Fibroblast of skin of abdomen (primary cell): ENCODE measurements at places on chromosomes 1 and 21.

GRCh38 chr21:45259206-45259840 is 28.4 kb downstream of the POFUT2 start:
- DNase-seq, result no peak

GRCh38 chr1:45370575-45370974 is 30.3 kb upstream of the MUTYH start:
- DNase-seq, result no peak

- no peak for DNase-seq
Measured at GRCh38 chr1:91124290-91124985, 102.6 kb upstream of the ZNF644 start.

DNA sequence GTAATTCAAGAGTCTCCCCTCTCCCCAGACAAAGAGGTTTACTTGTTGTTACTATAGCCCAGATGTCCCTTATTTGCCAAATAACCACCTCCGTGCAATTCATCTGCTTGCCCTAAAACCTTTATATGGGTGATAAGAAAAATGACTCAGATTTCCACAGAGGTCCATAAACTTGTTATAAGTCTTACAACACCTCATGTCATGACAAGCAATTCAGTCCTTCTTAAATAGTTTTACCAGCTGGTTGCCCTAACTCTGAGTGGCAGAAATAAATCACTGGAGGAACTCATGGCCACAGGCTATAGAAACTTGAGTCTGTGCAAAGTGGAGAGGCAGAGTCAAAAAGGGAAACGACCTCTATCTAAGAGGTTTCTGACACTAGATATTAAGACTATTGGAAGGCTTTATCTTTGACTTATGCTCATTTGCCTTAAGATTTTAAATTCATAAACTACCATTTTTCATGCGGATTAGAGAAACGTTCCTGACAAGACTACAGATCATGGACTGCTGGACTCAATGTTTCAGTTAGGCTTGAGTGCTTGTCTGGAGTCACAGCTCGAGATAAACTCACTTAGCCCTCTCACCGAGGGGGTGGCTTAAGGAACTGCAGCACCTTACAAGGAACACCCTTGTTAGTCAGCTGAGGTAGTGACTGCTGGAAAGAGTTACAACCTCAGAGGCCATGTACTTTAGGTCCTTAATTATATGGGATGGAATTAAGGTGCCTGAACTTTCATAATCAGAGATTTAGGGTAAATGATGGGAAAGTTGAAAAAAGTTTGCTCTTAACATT is 662.5 kb upstream of the USP24 start:
- DNase-seq, result peak; percentile 47

GRCh38 chr1:40630488-40631223 is 34.8 kb downstream of the RIMS3 start:
- no peak for DNase-seq

- DNase-seq, result no peak
Measured at GRCh38 chr1:30507401-30508174, 215.8 kb downstream of the MATN1 start.

- DNase-seq, result no peak
Measured at GRCh38 chr1:57799490-57800115, 375.7 kb upstream of the DAB1 start.

GRCh38 chr1:241485554-241485992 is 34.0 kb downstream of the FH start:
- DNase-seq, result no peak

DNA sequence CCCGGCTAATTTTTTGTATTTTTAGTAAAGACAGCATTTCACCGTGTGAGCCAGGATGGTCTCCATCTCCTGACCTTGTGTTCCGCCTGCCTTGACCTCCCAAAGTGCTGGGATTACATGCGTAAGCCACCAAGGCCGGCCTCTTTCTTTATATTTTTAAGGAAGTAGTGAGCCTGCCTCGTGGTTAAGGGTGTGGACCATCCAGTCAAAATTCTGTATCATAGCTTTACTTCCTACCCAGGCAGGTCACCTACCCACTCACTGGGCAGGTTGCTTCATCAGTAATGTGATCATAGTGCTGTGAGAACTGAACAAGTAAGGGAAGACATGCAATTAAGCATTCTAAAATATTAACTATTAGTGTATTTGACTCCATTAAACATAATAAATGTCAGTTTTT is 8.1 kb upstream of the ACOT7 start:
- DNase-seq, result no peak

DNA sequence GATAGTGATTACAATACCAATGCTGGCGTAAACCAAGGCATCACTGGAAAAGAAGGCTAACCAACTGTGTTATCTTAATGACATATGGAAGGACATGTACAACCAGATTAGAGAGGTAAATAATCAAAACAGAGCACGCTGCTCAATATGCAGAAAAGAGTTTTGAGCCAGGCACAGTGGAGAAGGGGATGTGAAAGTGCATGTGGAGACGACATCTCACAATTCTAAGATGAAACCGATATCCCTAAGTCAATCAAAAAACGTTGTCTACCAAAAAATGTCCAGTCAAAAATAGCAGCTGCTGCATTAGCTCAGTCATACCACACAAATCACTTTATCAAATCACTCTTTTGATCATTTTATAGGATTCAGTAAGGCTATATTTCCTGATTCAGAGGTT is 116.3 kb upstream of the OLIG2 start:
- no peak for DNase-seq

DNA sequence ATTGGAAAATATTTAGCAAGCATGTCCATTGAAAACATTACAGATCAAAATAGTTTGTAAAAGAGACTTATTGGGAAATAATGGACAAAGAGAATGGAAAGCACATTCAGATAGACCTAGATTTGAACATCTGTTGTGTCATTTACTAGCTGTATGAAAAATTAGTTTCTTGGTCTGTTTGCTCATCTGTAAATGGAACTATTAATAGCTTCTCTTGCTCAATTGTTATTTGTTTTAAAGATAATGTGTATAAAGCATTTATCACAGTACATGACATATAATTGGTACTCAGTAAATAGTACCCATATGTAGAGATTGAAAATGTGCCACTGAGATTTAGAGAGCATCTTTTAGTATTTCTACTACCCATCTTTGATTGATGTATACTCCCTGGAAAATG is 25.9 kb downstream of the RPAP2 start:
- no peak for DNase-seq

DNA sequence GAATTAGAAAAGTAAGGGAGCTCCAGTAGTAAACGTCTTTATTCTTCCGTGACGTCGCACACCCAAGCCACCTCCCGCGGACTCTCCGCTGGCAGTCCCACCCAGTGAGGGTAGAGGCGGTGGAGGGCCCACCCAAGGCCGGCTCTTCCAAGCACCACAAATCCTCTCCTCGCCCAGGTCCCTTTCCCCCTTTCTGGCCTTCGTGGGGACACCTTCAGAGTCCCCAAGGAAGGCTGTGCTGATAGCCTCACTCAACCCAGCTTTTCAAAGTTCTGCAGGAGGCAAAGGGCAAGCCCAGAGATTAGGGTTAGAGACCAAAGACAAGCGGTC is 349 bp upstream of the GPN2 start:
- peak; percentile 6 for DNase-seq

- DNase-seq, result no peak
Measured at GRCh38 chr1:233735847-233736246, 121.9 kb downstream of the KCNK1 start.

DNA sequence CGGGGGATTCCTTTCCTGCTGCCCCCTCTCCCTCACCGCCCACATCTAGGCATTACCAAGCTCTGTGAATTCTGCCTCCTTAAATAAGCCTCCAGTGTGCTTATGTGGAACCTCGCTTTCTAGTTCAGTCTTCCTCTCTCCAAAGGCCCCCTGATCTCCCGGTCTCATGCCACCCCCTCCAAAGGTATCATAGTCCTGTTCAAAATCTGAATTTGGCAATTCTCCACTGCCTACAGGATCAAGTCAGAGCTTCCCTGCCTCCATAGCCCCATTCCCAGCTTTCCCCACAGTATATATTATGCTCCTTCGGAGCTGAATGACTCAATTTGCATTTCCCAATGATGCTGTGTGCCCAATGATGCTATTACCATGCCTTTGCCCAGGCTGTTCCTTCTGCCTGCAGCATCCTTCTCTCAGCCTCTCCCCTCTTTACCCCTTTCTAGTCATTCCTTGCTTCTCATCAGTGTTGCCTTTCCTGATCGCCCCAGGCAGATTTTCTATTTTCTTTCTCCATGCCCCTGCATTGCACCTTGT is 1.7 kb downstream of the AZIN2 start:
- DNase-seq, result no peak

DNA sequence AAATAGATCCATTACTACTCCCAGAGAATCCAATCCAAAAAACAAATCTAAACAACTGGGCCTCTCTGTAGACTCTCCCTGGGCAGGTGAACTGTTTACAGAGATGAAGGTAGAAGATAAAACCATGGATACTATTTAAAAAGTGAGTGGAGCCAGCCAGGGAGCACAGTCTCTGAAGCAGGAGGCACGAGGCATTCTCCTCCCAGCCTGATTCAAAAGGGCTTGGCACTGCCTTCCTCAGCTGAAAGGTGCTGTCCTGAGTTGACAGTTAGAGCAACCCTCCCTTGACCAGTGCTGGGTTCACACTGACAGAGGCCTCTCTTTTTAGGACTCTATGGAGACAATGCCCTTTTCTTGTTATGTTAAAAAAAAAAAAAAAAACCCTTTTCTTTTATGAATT is 36.8 kb downstream of the HENMT1 start:
- no peak for DNase-seq
